ENCODE measurements at places on chromosomes 12 and 14.
A peak's percentile ranks its signal among the peaks of the same experiment; 100 is the strongest.

DNA sequence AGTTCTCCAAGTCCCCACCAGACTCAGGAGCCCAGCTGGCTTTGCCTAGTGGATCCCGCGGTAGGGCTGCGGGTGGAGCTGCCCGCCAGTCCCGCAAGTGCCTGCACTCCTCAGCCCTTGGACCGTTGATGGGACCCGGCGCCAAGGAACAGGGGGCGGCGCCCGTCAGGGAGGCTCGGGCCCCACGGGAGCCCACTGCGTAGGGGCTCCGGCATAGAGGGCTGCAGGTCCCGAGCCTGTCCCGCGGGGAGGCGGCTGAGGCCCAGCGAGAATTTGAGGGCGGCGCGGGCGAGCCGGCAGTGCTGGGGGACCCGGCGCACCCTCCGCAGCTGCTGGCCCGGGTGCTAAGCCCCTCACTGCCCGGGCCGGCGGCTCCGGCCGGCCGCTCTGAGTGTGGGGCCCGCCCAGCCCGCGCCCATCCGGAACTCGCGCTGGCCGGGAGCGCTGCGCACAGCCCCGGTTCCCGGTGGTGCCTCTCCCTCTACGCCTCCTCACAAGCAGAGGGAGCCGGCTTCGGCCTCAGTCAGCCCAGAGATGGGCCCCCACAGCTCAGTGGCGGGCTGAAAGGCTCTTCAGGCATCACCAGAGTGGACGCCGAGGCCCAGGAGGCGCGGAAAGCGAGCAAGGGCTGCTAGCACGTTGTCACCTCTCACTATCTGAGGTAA is 452.4 kb upstream of the LRFN5 start:
- no peak for DNase-seq

DNA sequence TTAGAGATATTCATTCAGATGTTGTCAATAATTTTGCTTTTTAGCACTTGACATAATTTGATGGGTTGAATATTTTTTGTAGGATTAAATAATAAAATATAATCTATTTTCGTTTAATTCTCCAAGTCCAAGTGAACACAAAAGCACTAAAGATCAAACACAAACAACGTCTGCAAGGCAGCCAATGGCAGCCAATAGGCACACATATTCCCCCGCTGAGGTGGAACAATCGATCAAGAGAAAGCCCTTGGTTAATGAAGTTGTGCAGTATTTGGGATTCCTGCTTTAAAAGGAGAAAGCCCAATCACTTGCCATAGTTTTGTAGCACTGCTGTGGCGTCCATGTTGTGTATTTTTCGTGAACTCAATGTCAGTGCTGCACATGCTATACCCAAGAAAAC is 1.5 kb downstream of the DHRS7 start:
- no peak for DNase-seq

DNA sequence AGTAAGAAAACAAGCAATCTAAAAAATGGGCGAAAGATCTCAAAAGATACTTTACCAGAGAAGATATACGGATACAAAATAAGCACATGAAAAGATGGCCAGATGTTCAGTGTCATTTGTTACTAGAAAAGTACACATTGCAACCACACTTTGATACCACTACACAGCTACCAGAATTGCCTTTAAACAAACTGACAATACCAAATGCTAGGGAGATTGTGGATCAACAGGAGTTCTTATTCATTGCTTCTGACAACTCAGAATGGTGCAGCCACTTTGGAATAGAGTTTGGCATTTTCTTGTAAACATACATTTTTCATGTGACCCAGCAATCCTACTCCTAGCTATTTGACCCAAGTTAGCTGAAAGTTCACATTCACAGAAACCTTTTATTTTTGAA is 136.3 kb downstream of the FUT8 start:
- no peak for DNase-seq

DNA sequence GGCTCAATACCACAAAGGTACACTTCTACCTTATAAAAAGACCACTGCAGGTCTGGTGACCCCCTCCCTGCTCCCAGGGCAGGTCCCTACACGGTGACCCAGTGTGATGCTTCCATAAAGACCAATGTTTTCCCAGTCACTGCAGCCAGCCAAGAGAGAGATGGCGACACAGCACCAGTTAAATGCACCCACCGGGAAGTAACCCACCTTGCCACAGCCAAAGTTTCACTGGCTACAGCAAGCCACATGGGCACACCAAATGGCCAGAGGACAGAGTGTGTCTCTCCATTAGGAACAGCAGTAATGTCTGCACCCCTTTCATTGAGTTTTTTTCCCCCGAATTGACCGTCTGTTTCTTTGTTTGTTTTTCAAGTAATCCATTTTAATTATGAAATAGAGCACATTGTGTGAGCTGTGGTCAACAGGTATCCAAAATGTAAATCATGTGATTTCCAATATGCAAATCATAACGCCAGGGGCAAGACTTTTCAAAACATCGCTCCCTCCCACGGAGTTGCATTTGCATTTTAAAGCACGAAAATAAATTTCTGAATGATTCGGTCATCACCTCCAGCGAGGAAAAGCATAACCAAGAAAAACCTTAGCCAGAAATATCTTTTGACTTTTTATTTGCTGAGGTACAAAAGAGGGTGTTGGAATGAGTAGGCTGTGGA is 48.9 kb upstream of the EML1 start:
- DNase-seq: no peak

DNA sequence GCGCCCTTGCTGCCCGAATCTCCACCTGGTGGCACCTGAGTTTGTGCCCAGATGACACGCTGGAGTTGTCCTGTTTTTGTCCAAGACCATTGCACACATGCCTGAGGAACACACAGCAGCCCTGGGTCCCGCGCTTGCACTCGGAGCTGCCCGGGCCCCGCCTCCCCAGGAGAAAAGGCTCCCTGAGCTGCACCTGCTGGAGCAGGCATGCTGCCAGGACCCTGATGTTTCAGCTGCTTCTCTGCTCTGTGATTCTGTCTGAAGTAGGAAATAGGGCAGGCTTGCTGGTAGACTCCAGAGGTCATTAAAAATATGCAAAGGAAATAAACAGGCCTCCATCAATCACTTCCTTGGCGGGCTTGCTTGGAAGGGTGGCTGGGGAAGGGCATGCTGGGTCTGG is 271.6 kb downstream of the CACNA1C start:
- no peak for DNase-seq

GRCh38 chr12:129530984-129531383 is 372.8 kb downstream of the TMEM132D start:
- DNase-seq: no peak

DNA sequence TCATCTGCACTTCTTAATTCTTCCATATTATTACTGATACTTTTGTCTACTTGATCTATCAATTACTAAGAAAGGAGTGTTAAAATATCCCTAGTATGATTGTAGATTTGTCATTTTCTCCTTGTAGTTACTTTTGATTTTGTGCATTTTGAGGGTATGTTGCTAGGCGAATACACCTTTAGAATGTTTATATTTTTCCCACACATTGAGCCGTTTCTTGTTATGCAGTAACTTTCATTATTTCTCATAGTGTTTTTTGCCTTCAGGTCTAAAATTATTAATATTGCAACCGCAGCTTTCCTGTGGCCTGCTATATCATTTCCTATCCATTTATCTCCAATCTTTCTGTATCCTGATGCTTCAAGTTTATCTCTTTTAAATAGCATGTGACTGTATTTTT is 44.6 kb upstream of the C12orf42 start:
- no peak for DNase-seq

- no peak for DNase-seq
Observed at GRCh38 chr14:24456980-24457379, 14.4 kb upstream of the SDR39U1 start.

GRCh38 chr12:21939435-21939834 is 1.8 kb downstream of the ABCC9 start:
- DNase-seq: no peak

- no peak for DNase-seq
Observed at GRCh38 chr14:75805646-75806045, 144.6 kb downstream of the TTLL5 start.

DNA sequence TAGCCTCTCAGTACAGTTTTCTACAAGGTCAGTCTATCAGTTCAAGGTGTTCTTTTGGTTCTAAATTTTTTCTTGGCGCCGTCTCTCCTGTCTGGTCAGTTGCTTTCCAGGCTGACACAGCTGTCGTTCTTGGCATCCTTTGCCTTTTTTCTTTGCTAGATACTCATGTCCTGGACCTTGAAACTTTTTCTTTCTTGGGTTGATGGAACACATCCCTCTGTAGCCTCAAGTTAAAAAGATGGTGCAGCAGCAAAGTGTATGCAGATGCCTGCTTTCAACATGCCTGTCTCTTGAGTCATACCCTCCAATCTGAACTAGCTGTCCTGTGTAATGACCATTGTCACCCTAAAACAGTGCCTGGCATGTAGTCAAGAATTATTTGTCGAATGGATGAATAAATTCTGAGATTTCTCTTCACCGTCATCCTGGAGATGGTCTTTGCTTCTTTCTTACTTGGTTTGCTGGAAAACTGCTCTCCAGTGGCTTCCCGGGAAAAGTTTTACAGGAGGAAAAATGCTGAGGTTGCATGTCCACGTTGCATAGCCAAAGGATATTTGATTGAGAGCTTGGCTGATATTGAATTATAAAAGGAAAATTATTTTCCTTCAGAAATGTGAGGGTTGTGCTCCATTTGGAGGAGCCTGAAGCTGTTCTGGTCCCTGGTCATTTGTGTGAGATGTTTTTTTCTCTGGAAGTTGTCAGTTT is 4.6 kb downstream of the NYNRIN start:
- no peak for DNase-seq

- DNase-seq: no peak
Observed at GRCh38 chr14:100138955-100139354, 20.5 kb downstream of the DEGS2 start.

GRCh38 chr14:104514156-104514848 is 65.3 kb upstream of the C14orf180 start:
- no peak for DNase-seq

DNA sequence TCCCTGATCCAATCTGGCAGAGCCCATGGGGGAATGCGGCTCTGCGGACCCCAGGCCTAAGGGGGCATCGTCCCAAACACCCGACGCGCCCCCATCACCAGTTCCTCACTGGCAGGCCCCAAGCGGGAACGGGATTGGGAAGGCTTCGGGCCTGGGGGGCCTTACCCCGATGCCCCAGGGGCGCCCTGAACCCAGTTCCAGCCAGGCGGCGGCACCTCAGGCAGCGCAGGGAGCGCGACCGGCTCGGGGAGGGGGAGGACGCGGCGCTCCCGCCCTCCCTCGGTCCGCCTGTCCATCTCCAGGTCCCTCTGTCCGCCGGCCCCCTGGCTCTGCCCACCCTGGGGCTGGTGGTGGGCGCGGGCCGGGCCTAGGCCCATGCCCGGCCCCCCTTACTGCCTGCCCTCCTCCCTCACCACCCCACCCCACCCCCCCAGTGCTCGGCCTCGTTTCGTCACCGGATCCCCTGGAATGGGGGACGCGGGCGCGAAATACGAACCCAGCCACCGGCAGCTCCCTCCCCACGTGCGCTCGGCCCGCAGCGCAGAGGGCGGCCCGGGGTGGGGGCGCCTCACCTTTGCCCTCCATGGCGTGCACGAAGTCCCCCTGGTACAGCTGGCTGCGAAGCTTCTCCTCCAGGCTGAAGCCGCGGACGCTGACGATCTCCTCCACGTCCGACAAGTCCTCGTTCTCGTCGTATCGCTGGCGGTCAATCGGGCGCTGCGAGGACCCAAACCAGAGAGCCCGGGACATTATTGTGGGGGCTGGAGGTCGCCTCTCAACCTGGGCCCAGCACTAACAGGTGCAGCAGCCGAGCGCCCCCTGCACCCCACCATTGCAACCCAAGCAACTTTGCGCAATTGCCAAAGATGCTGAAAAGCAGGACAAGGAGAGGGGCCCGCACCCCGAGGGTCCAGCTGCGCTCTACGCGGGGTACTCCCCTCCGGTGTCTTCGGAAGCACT is 2.3 kb downstream of the KDM2B start:
- DNase-seq: no peak

GRCh38 chr14:92982956-92983355 is 60.0 kb downstream of the CHGA start:
- no peak for DNase-seq

DNA sequence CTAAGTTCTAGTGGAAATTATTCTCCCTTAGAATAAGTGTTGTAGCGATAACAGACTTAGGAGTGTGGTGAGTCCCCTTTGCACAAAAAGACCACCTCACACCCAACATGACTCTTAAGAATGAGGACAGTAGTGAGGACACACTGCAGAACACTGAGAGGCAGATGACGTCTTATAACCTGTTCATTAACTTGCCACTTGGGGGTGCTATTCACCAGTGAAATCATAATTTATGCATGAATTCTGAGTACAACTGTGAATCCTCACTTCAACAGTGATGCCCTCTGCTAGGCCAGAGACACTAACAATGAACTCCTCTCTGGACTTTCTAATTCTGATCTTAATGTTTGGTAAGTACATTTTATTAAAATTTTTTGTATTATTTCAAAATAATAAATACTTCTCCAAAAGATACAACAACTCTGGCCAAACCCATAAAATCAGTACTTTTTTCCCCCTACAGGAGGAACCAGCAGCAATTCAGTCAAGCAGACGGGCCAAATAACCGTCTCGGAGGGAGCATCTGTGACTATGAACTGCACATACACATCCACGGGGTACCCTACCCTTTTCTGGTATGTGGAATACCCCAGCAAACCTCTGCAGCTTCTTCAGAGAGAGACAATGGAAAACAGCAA is 274.7 kb downstream of the DAD1 start:
- no peak for DNase-seq

DNA sequence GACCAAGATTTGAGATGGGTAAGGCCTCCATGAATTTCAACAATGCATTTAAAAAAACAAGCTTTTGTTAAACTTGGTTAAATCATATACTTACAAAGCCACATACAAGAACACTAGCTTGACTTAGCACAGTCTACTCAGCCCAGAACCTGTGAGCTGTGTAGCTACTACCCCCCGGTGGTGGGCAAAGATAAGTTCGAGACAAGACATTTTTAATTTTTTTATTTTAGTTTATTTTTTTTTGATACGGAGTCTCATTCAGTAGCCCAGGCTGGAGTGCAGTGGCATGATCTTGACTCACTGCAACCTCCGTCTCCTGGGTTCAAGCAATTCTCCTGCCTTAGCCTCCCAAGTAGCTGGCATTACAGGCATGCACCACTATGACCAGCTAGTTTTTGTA is 3.7 kb upstream of the NECAP1 start:
- DNase-seq: peak; percentile 38

- DNase-seq: no peak
Observed at GRCh38 chr14:97777622-97778355, 980.6 kb downstream of the VRK1 start.

- DNase-seq: no peak
Observed at GRCh38 chr12:21697904-21698630, 40.4 kb upstream of the LDHB start.

DNA sequence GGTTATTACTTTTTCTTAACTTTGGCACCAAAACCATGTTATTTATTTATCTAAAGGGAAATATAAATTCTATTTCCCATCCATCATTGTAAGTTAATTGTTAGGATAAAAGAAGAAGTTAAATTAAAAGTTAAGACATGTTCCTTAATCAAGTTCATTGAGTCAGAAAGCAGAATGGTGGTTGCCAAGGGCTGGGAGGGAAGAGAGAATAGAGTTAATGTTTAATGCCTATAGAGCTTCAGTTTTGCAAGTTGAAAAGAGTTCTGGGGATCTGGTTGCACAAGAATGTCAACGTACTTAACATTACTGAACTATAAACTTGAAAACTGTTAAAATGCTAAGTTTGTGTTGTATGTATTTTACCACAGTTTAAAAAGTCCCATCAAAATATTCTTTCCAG is 63.2 kb upstream of the NR2C1 start:
- no peak for DNase-seq
